A549 treated with RU486 at 1 μM for 4 hours (cell line): ENCODE measurements at places on chromosomes 1 and 21. TPM values are rescaled to one million over a fixed set of nuclear protein-coding genes. Genes with fewer than 3 reads are reported as not detected.

Gene CELA2B
- not detected in 5 replicates for total RNA-seq

Gene SPOCD1
- total RNA-seq: 4.5 to 7.8 TPM (median 6.5 TPM) in 5 replicates

Gene GABRD
- 0.23 to 0.81 TPM (median 0.55 TPM) in 5 replicates for total RNA-seq

Gene GPX7
- total RNA-seq: 0.10 TPM in 1 of 5 replicates, not detected in the others

Gene IQGAP3
- total RNA-seq: 11.6 to 18.6 TPM (median 15.8 TPM) in 5 replicates

Gene SDHB
- total RNA-seq: 97.3 to 119 TPM (median 111 TPM) in 5 replicates

Gene NECAP2
- total RNA-seq: 38.4 to 42.1 TPM (median 39.5 TPM) in 5 replicates

Gene EXO1
- total RNA-seq: 25.4 to 32.1 TPM (median 26.2 TPM) in 5 replicates

Gene PLPPR4
- total RNA-seq: 0.02 TPM in 1 of 5 replicates, not detected in the others

Gene CCDC27
- not detected in 5 replicates for total RNA-seq

Gene PLA2G5
- total RNA-seq: not detected in 5 replicates

Gene MRAP
- not detected in 5 replicates for total RNA-seq

Gene RHEX
- total RNA-seq: not detected in 5 replicates

Gene SELL
- total RNA-seq: 0.10 to 0.27 TPM (median 0.25 TPM) in 4 of 5 replicates, not detected in the other
